ENCODE measurements at places on chromosomes 12 and 14.

DNA sequence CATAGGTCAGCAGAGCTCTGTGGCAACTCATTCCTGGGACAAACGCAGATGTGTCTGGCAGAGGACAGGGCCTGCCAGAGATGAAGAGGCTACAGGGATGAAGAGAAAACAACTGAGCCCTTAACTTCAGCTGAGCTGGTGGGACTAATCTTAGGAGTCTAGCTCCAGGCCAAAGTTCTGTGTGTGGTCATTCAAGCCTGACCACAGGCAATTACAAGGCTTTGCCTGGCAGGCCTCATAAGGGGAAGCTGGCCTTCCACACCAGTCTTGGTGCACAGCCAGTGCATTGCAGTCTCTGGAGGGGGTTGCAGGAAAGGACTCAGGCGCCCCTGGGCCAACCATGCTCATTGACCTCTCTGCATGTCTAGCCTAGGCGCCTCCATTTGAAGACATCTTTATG is 127.6 kb upstream of the DAAM1 start:
- DNase-seq, result no peak

DNA sequence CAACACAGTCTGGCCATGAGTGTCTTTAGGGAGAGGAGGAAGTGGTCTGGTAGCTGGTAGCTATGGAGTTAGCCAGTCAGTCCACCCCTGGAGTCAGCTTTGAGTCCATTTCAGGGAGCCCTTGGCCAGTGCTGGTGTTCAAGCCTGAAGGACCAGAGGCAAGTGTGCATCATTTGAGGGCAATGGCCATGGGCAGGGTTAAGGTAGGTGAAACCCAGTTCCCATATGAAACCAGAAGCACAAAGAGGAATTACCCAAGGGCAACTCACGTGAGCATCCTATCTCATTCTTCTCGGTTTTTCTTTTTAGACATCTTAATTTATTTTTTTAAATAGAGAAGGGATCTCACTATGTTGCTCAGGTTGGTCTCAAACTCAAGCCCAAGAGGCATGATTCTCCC is 61.3 kb upstream of the ACTN1 start:
- DNase-seq, result no peak

- DNase-seq, result no peak
These were observed 44.3 kb upstream of the PSMA6 start for GRCh38 chr14:35247777-35248475.

DNA sequence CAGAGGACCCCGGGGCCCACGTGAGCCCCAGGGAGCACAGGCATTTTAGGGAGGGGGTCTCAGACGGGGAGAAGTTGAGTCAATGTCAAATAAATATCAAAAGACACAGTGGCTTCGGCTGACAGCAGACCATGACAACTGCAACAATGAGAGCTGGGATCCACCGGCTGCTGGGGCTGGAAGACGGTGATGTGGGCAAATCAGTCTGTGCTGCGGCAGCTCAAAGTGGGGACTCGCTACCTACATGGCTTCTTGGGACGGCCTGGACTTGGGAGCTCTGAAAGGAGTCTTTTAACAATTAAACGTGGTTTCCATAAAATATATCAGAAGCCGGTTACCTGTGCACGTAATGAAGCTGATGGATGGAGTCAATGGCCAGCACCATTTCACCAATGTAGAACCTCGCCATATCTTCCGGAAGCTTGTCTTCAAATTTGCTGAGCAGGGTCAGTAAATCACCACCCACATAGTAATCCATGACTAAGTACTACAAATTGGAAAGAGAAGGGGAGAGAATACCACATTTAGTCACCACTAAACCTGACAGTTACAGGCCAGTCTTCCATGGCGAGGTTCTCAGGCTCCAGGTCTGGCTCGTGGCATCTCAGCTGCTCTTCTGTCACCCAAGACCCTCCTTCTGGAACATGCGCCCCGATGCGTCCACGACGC is 58.0 kb downstream of the CDC42BPB start:
- no peak for DNase-seq

DNA sequence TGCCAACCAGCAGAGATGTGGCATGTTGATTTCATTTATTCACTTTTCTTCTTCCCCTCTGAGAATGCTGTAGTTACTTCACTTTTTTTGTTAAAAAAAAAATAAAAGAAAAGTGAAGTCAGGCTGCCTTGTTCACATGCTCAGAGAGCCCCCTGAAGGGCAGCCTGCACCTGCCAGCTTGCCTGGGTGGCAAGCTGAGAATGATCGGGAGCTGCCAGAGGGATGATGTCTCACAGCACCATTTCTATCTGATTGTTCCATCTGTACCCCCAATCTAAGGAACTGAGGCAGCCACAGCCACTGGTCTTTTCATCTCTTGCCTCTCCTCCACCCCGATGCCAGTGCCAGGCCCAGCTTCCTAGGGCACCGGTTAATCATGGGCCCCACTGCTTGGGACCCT is 118.2 kb downstream of the TSPAN9 start:
- DNase-seq, result no peak

DNA sequence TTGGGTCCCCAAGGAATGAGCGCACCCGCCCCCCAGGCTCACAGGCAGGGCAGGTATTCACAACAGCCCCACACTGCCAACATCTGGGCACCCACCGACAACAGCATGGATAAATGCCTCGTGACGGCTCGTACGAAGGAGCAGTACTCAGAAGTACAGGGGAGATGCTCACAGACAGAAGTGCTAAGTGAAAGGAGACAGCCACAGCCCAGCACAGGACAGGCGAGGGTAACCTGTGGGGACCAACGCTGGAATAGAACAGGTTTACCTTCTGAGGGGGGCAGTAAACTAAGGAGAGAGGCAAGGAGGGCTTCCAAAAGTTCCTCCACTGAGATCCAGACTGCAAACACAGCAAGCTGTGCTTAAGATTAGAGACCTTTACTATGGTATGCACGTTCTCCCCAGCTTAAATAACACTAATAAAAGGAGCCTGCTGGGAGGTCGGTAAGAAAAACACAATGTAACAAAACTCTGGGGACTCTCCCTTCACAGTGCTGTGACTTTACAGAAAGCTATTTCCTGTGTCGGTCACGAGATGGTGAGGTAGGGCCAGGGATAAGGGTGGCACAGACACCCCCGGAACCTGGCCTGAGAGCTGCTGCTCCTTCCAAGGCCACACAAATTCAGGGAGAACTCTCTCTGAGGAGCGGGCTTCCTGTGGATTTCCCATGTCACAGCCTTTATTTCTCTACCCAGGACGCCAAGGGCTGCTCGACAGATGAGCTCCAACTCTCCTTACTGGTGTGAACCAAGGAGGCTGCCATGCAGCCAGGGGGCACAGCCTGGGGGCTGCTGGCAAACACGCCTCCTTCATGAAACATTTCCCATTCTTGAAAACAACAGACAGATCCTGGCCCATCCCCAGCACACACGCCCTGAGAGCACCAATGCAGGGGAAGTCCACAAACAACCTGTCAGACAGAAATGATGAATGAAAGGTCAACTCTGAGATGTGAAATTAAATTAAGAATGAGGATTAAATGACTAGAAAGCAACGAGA is 26.3 kb downstream of the SLC15A4 start:
- DNase-seq, result peak; percentile 60

DNA sequence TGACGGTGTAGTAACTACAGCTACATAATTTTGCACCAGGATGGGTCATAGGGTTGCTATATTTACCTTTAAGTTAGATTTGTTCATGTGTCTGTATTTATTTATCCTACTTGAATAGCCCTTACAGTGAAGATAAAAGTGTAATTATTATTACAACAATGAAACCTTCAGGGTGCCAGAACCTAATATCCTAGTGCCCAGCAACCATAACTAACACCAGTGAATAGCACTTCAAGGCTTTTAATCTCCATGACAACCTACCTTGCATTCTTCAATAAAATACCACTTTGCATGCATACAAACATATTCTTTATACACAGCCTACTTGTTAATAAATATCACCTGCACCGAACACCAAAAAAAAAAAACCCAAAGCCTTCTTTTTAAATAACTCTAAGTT is 58.7 kb upstream of the G2E3 start:
- DNase-seq, result no peak

GRCh38 chr12:26134540-26134939 is 9.7 kb upstream of the BHLHE41 start:
- no peak for DNase-seq

GRCh38 chr14:75315144-75315543 is 36.5 kb downstream of the FOS start:
- peak; percentile 67 for DNase-seq

DNA sequence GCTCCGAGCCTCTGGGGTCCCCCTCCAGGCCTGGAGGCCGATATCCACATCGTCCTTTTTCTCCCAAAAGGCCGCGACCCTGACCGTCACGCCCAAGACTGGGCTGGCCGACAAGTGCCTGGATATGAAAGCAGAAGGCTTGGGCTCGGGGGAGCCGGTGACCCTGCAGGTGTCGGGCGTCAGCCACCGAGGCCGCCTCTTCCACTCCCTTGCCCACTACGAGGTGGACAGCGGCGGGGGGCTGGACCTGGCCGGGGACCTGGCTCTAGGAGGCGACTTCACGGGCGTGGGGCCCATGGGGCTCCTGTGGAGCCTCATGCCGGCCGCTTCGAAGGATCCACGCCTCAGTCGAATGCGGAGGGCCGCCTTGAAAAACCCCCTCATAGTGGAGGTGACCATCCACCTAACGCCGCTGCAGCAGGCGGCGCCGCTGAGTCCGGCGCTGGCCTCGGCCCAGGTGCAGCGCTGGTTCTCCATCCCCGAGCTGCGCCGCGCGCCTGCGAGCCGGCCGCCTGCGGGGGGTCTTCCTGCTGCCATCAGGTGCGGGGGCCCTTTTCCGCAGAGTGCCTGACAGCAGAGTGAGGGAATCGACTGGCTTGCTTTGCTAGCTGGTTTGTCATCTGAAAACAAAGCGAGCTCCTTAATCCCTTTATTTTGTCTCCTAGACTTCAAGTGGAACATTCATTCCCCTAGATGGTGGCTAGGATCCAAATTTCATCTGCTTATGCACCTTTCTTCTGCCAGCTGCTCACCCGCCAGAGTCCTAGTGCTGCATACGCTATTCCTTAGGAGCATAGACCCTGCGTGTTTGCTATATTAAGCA is 10.6 kb upstream of the DNAL1 start:
- DNase-seq, result no peak

- peak; percentile 51 for DNase-seq
These were observed 227.9 kb downstream of the SLC25A21 start for GRCh38 chr14:36944307-36945010.

GRCh38 chr14:77037938-77038568 is 9.5 kb upstream of the IRF2BPL start:
- no peak for DNase-seq

- no peak for DNase-seq
These were observed 42.2 kb downstream of the CDKL1 start for GRCh38 chr14:50354527-50354926.

DNA sequence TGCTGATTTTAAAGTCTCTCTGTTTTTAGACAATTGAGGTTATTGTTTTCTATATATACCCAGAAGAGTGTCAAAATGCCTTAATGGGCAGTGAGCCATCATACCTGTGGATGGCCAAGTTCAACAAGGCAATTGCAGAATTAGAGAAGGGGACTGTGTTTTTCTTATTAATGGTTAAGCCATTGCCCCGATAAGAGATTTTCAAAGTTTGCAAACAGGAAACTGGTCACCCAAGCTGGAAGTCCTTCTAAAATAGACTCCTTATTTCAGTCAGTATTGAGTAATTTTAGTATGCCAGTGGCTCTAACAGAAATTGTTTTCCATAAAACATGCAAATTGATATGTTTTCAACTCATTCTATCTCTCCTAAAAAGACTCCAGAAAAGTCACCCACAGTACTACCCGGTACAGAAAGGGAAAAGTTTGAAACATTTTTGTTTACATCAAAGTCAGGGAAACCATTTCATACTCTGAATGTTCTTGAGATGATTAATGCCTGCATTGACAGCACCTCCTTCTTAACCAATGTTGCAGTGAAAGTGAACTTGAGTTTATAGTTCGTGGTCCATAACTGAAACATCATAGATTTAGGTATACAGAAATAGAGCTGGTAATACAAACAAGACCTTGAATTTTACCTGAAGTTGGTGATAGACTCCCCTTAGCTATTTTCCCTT is 191.1 kb downstream of the TMX1 start:
- no peak for DNase-seq

GRCh38 chr14:50089208-50089607 is 27.2 kb downstream of the VCPKMT start:
- no peak for DNase-seq

GRCh38 chr12:91380631-91381030 is 198.0 kb upstream of the DCN start:
- DNase-seq, result peak; percentile 16

- no peak for DNase-seq
These were observed 75.0 kb downstream of the HMGA2 start for GRCh38 chr12:65899241-65899640.

DNA sequence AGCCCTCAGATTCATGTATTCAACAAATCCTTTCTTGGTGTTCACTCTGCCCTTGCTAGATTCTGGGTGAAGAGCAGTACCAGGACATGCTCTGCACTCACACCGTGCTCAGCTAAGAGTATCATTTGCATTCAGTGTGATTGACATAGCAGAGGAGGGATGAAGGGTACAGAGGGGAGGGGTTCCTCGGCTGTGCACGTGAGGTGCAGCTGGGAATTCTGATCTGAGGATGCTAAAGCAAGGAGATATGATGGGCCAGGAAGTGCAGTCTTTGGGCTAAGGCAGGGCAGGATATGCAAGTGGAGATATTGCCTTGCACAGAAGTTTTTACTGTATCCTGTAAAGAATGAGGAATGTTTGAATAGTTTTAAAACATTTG is 108.6 kb downstream of the FGD4 start:
- DNase-seq, result no peak

- no peak for DNase-seq
These were observed 8.2 kb upstream of the LYZ start for GRCh38 chr12:69339999-69340398.

GRCh38 chr12:59403259-59403932 is 192.4 kb upstream of the SLC16A7 start:
- DNase-seq, result peak; percentile 85

DNA sequence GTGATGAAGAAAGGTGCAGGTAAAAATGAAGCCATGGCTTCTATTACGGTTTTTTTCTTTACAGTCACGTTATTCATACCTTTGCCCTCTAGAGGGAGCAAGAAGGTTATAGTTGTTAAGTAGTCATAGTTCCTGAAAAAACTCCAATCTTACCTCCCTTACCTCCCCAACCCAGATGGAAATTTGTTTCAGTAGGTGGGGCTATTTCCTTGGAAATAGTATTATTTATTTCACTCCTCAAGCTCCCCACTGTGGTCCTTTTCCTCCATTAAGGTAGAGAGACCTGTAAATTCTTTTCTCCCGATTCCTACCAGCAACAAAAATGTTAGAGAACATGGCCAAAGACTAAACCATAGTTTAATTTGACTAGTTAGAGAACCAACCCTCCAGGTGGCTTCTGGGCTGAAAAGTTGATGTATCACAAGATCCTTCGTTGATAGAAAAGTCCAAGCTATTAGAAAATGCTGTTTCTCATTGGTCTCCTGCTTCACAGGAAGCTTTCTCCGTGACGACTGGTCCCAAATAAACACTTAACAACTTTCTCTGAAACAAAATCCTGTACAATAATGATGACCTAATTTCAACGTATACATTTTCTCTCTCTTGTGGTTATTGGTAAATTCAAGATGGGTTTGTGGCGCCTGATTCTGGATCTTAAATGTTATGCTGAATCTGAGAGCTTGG is 43.5 kb downstream of the TMX1 start:
- peak; percentile 92 for DNase-seq
